ENCODE measurements at places on chromosomes 11 and 22.
A peak's percentile ranks its signal among the peaks of the same experiment; 100 is the strongest.

DNA sequence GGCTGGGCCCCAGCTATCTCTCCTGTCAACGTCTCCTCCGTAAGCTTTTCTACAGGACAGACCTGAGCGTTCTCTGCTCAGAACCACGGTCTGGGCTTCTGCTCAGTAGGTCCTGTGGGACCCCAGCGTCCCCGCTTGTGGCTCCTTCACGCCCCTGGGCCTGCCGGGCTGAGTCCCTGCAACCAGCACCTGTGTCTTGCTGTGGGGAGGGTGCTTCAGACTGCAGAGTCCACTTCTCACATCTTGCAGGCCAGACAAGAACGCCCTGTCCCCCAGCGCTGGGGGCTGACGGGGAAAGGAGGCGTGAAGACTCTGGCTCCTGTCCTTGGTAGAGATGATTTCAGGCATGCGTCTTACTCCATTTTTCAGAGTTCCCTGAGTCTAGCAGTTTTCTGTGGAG lies 1480.8 kb downstream of the BRD1 start:
- no peak for DNase-seq

DNA sequence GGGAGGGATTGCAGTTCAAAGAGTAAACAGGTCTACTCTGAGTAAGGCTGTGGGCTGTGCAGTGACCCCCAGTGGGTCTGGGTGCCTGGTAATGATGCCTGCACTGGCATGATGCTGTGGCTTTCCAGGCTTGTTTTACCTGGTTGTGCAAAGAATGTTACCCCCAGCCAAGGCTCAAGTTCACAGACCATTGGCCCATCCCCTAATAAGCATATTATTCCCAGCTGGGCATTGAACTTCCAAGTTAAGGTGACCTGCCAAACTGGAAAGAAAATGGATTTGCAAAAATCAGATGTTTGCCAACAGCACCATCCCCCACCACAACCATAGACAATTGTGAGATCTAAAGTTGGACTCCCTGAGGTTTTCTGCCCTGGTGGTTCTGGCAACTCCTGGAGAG lies 7.9 kb upstream of the EHF start:
- no peak for DNase-seq

GRCh38 chr11:57493507-57494503 lies 21.7 kb downstream of the SLC43A1 start:
- DNase-seq, result no peak

DNA sequence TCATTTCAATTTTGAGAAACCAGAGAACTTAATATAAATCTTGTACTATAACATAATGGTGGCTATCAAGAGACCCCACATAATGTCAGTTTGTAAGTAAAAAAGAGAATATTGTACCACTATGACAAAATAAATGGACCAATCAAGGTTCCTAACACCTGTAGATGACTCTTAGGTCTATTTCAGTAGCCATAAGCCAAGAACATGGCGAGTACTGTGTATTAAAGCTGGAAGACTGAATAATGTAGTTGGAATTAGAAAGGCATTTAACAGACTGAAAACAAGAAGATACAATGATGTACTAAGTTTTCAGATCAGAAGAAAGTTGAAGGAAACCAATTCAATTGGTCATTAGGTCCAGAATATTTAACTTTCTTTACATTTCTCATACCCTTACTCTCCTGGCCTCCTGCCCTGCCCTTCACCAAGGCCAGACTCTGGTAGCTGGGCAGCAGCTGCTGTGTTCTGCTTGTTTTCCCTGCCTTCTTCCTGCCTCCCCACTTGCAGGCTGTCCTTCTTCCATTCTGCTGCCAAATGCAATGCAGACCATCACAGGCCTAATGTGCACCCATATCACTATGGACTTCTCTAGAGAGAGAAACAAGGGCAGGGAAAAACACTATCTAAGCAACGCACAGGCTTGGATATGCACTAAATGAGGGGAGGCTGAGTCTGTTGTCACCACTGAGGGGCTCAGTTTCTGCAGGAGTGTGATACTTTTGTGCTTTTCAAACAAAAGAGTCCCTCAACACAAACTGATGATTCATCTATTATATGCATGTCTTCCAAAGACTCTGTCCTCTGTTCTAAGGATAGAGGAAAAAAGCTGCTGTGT lies 60.1 kb downstream of the RAB30 start:
- DNase-seq, result no peak

- no peak for DNase-seq
These were observed 99.5 kb downstream of the SNX19 start for GRCh38 chr11:130816546-130817329.

GRCh38 chr11:11813288-11813962 lies 28.3 kb upstream of the USP47 start:
- peak; percentile 76 for DNase-seq

DNA sequence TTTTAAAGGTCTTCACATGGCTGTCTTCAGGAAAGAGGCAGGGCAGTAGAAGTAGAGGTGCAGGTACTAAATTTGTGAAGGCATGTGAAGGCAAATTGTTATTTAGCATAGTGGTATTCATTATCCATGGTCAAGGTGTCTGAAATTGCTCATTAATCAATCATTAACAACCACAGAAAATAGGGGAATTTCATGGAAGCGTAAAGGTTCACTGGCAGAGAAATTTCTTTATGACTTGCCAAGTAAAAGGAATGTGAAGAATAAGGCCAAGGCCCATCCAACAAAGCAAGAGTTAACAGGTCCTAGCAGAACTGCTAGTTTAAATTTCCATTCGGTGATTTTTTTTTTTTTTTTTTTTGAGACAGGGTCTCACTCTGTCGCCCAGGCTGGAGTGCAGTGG lies 59.0 kb downstream of the RSF1 start:
- DNase-seq, result no peak

GRCh38 chr22:27801616-27802345 lies at the start of gene MN1:
MN1 (minus strand) TSS chr22:27801756; CDS start chr22:27800543, 1,213 bp downstream.
- DNase-seq, result no peak

DNA sequence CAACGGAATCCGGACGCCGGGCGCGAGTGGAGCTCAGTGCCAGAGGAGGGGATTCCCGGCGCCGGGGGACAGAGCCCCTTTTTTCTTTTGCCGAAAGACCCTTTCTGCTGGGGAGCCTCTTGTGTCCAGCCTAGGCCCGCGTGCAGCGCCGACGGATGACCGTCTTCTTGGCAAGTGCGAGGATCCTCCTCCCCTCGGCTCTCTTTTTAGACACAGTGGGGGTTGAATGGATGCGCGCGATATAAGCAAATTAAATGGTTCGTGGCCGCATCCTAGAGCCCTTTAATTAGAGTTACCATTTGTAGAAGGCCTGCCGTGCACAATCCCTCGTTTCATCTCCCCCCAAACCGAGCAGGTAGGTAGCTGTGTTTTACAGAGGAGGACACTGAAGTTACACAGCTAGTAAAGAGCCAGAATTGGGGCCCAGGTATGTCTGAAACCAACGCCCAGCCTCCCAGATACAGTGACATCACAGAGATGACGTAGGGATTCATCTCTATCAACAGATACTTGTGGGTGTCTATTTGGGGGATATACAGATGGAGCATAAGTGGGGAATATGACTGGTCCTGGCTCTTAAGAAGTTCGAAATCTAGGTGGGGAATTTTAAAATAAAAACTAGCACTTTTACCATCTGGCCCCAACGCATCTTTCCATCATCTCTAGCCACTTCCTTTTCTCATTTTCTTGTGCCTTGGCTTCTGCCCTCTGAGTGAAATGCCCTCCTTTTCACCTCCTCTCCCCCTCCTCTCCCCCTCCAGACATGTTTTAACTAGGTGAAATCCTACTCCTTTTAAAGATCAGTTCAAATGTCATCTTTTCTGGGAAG lies 875 bp downstream of the TCP11L1 start:
- no peak for DNase-seq

DNA sequence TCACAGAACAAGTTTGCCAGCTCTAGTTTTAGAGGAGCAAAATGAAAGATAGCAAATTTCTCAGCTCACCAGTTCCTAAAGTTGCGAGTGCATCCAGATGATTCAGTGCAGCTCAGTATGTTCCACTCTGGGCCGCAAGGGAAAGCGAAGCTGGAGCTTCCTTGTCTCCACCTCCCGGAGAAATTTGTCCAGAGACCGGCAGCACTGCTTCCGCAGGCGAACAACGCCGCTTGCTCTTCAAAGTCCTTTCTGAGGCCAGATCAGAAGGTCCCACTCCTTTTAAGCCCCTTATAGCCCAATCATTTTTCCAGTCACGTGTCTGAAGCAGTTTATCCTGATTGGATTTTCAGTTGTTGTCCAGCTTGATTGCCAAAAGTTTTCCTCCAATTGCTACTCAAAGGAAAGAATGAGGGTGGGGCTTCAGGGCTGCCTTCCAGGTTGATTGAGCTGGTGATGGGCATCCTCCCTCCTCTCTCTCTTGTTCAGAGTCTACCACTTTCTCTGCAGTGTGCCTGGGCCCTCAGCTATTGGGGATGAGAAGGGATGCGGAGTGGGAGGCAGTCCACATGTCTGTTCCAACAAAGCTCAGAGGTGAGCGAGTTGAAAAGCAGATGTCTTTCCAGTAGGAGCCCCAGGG lies at the start of gene ZNF280A:
ZNF280A (minus strand) TSS at position 251 of the 637 bp plus-strand sequence. CDS start 4,640 bp downstream, outside the sequence.
- no peak for DNase-seq

DNA sequence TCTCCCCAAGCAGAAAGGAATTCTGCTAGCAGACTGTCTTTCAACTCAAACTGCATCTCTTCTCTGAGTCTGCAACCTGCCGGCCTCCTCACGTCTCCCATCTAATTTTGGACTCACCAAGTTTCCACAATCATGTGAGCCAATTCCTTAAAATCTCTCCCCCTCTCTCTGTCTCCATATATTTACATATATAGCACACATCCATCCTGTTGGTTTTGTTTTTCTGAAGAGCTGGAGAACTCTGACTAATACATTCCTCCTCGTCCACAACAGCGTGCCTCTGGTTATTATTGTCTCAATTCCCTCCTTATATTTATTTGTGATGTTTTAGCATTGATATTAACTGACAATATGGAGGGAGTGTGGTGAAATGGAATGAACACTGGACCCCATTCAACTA lies 29.6 kb upstream of the FJX1 start:
- no peak for DNase-seq

GRCh38 chr22:49976439-49977175 lies 16.0 kb downstream of the PIM3 start:
- no peak for DNase-seq

GRCh38 chr22:50323900-50324299 lies 2.9 kb downstream of the DENND6B start:
- no peak for DNase-seq

DNA sequence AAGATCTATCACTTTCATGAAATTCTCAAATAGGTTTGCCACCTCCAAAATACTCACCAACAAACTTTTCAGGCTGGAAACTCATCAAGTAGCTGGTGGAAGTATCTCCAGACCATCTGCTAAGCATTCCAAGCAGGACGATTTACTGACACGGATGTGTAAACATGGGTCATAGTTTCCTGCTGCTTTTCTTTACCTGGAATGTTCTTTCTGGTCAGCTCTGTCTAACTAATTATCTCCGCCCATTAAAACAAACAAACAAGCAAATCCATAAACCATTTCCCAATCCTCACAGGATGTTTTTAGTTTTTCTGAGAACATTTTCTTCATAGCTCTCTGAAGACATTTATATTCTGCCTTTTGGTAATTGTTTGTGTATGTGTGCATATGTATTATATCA lies 397.0 kb downstream of the METTL15 start:
- no peak for DNase-seq

DNA sequence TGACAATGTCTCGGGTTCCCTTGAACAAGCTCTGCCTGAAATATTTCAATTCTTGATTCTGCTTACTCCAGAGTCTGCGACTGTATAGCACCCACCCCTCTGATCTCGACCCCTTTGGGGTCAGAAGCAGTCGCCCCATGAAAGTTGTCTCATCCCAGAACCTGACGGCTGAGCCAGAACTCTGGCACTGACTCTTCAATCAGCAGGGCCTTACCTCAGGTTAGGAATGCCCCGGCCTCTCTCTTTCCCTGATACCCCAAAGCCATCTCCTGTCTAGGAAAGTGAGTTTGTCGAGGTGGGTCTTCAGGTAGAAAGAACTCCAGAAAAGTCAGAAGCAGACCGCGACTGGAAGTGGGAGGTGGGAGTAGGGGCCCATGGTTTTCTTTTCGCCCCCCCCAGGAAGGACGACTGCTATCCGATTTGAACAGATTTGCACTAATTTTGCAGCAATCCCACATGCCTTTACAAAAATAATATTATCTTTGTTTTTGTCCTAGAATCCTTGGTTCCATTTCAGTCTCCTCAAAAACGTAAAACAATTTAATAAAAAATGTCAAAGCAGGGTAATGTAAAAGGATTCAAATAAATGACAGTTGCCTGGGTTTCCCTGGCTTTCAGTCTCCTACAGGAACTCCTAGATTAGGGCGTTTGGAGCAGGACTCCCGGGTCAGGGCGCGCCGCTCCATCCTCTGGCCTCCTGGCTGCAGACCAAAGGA lies 898 bp upstream of the ROBO3 start:
- DNase-seq, result no peak

DNA sequence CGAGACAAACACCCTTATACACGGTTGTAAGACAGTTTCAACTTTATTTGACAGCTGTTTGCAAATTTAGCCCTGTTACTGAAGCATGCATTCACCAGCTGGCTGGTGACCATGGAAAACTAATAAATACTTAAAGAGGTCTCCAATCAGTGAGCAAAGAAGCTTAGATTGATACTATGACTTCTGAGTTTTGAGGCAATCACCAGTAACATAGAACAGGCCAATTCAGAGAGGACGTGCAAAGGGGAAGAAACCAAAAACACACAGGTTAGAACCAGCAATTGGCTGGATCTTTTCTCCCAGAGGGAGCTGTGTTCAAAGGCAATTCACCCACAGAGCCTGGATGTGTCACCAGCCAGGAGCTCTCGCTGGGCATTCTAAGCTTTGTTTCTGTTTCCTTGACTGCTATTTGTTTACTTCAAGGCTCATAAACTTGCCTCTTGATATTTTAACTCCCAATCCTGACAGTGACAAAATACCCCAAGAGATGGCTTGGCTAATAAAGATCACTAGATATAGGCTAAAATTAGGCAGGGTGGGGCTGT lies 113.6 kb upstream of the MTMR2 start:
- no peak for DNase-seq

GRCh38 chr11:72238040-72238450 lies 5.9 kb downstream of the PHOX2A start:
- no peak for DNase-seq

DNA sequence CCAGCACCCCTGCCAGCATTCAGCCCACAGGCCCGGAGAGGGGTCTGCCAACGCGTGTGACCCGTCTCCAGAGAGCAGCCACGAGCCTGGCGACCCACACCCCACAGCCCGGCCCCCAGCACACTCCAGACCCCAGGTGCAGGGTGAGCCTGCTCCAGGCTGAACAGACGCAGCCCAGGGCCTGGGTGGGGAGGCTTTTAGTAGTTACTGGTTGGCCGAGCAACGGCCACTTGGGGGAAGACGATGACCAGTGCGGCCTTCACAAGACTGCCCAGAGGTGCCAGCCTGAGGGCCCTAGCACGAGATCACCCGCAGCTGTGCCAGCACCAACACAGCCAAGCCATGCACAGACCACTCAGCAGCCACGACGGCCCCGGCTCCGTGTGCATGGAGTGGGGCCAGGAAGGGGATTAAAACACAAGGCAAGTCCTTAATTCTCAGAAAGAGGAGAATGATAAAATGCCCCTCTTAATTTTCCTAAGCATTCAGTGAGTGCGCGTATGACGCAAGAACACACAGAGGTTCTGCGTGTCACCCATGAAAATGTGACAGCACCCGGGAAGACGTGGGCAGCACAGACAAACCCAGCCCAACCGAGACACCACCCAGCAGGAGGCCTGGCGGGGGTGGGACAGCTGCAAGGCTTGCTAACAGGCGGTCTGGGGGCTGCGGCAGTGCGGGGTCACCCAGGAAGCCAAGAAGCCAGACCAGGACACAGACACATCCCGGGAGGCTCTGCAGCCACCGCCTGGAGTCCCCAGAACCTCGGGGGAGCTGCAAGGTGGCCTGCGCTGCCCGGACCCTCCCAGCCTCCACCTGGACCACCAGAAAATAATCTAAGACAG lies 47.6 kb downstream of the BRD1 start:
- DNase-seq, result no peak

- DNase-seq, result no peak
These were observed 303.6 kb downstream of the KIRREL3 start for GRCh38 chr11:126696982-126697381.

Data from AG09319 (cell line).